ENCODE measurements at places on chromosomes 3 and 15. TPM values are rescaled to one million over a fixed set of nuclear protein-coding genes. Genes with fewer than 3 reads are reported as not detected.
A peak's percentile ranks its signal among the peaks of the same experiment; 100 is the strongest.

The NAALADL2 gene
- not detected for polyA plus RNA-seq

The NR1I2 gene
- polyA plus RNA-seq, result 0.30 TPM

The SMCO1 gene
- not detected for polyA plus RNA-seq

The TM4SF1 gene
- not detected for polyA plus RNA-seq

The PPP1R14D gene
- polyA plus RNA-seq, result 0.19 TPM

The MGLL gene
- polyA plus RNA-seq, result 1.7 TPM

DNA sequence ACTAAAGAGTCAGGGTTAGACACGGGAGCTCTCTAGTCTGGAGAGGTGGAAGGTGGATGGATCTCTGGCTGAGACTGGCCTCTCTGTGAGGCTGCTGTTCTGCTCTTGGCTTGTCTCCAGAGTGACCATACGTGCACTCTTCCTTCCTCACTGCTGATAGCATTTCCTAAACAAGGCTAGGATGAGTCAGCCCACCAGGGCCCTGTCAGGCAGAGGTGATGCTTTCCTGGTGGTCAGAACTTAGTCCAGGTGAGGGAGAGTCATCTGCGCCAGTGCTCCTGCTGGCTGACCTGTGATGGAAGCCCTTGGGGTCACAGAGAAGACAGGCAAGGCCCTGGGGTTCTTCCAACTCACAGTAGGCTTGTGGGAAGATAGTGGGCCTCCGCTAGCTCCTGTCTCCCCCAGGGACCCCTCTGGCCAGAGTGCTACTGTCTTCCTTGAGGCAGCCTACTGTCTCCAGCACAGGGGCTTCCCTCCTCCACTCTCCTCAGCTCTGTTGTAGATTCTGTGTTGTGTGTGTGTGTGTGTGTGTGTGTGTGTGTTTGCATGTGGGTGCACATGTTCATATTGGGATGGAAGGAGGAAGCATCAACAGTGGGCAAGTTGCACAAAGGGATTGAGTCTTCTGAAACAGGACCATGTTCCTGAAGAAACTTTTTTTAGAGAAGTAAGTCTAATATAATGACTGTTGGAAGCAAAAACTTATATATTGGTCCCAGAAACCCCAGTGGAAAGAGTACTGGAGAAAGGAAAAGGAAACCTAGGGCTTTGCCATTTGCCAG lies 16.5 kb downstream of the ALPK3 start:
- no peak for DNase-seq

- DNase-seq, result no peak
Measured at GRCh38 chr3:48001991-48002390, 14.2 kb downstream of the MAP4 start.

GRCh38 chr3:98711426-98711825 lies 51.7 kb upstream of the ST3GAL6 start:
- no peak for DNase-seq

GRCh38 chr3:103002425-103003176 lies 567.8 kb downstream of the ZPLD1 start:
- DNase-seq, result no peak

GRCh38 chr3:23811919-23812318 lies 6.2 kb downstream of the UBE2E1 start:
- peak; percentile 29 for DNase-seq

- no peak for DNase-seq
Measured at GRCh38 chr3:41243183-41243582, 43.9 kb downstream of the CTNNB1 start.

DNA sequence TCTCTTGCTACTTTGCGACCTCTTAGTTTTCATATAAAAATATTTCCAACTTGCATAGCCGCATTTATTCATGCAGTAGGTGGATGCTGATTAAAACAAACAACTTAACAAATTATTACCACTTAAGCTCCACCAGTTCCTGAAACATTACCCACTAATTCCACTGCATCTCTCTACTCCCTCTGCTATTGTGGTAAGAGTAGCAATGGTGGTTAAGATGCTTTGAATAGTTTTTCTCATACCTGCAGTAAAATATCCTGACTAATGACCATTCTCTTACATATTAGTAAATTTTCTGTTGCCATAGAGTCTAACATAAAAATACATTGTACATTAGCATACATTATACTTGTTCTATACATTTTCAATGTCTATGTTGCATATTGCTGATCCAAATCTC lies 397.6 kb upstream of the PLSCR5 start:
- DNase-seq, result no peak

- no peak for DNase-seq
Measured at GRCh38 chr3:142987707-142988106, 13.7 kb upstream of the U2SURP start.

DNA sequence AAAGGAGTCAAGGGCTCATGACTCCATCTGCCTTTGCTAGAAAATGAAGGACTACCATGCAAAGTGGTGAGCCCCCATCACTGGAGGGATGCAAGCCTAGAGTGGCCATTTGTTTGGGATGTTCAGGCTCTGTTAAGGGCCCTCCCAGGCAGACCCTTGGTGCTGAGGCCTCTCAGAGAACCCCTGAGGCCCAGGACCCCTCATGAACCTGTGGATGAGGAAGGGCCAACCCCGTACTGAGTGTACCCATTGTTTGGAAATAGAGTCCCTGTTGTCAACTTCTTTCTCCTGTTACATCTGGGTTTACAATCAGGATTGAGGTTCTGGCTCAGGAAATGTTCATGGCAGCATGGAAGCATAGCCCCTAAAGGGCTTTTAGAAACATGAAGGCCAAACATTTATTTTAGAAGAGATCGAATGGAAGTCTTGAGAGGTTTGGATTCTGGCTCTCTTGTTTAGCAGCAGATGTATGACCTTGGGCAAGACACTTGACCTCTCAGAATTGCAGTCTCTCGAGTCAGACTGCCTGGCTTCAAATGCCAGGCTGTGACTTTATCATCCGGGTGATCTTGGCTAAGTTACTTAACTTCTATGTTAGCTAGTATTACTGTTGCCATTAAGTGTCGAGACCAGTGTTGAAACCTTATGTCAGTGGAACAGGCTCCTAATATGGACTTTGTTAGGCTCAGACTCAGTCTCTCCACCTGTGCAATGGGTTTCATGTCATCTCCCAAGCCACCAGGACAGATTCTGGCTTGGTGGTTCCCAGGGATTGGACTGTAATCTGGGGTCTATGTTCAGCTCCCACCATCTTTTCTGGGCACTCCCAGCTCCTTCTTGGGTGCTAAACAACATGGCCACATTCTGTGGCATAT lies 12.4 kb downstream of the ITGA11 start:
- no peak for DNase-seq

GRCh38 chr3:184239708-184240107 lies 9.1 kb downstream of the ALG3 start:
- DNase-seq, result no peak

DNA sequence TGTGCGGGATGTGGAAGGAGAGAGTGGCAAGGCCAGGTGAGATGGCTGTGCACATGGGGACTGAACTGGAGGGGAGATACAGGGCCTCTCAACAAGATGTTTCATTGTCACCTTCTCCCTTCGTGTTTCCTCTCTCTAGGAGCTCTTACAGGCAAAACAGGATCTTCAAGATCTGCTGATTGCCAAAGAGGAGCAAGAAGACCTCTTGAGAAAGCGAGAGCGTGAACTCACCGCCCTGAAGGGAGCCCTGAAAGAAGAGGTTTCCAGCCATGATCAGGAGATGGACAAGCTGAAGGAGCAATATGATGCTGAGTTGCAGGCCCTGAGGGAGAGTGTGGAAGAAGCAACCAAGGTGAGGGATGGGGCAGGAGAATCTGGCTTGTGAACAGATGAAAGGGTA lies 85.2 kb downstream of the CGNL1 start:
- no peak for DNase-seq

GRCh38 chr15:51652084-51652668 lies 29.1 kb upstream of the SCG3 start:
- DNase-seq, result no peak
